ENCODE measurements at places on chromosomes 2 and 18.

DNA sequence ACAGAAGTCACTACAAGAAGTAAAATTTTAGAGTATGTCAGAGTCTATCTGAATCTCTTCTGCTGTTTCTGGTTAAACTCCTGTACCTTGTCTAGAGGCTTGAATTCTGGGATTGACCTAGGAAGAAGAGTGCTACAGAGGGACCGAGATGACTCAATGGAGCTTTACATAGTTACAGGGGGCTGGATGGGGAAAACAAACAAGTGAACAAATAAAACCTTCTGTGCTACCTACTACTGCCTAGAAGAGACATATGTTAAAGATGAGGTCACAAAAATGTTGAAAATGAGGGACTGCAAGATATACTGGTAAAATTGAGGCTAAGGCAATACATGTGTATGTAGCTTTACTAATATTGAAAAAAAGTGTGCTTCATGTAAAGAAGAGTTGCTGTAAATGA is 265.4 kb upstream of the TFPI start:
- H3K4me3 ChIP-seq, result no peak overlapping the region
- H3K4me1 ChIP-seq, result no peaks in the 10 kb centered on the region
- H3K27me3 ChIP-seq, result no peaks in the 10 kb centered on the region
- no peaks in the 10 kb centered on the region for H3K36me3 ChIP-seq

DNA sequence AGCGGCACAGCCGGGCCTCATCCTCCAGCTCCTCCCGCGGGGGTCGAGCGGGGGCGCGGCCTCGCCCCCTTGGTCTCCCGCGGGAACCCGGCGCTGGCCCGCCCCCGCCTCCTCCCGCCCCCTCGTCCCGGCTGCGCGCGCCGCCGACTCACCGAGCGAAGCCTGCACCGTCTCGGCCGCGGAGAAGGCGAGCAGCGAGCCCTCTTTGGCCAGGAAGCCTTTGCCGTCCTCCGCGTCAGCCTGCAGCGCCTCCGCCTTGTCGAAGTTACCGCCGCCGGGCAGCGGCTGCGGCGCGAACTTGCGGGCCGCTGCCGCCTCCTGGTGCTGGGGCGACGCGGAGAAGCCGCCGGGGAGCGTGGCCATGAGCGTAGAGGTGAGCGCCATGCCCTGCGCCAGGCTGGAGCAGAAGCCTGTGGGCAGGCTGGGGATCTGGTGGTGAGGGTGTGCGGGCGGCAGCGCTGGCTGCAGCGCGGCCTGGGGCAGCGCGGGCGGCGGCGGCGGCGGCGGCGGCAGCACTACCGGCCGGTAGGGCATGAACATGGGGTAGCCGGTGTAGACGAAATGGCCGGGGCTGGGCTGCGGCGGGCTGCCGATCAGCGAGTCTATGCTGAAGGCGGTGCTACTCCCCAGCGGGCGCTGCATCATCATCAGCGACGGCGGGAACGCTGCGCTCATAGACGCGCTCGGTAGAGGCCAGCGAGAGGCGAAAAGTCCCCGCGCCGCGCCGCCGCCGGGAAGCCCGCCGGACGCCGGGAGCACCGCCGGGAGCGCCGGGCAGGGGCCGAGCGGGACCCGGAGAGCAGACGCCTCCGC is 683 bp downstream of the GBX2 start:
- H3K4me3 ChIP-seq, result no peak overlapping the region
- peaks cover 10% of the 10 kb centered on the region for H3K4me1 ChIP-seq
- no peak overlapping the region for H3K27ac ChIP-seq
- H3K36me3 ChIP-seq, result no peaks in the 10 kb centered on the region
- peaks cover 59% of the 10 kb centered on the region for H3K27me3 ChIP-seq
- DNase-seq, result no peak

DNA sequence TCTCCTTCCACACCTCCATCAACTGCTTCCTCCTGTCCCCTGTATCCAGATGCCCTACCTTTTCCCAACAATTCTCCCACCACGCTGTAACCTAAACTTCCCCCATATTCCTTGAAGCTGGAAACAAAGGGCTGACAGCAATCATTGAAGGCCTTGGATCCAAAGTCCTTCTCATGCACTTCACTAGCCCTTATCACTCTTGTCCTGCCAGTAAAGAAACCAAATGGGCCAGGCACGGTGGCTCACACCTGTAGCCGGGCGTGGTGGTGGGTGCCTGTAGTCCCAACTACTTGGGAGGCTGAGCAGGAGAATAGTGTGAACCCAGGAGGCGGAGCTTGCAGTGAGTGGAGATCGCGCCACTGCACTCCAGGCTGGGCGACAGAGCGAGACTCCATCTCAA is 11.9 kb upstream of the ADNP2 start:
- no peak for DNase-seq
- no peaks in the 10 kb centered on the region for H3K36me3 ChIP-seq
- no peak overlapping the region for H3K27ac ChIP-seq
- no peaks in the 10 kb centered on the region for H3K27me3 ChIP-seq

- H3K4me1 ChIP-seq, result no peaks in the 10 kb centered on the region
- H3K27ac ChIP-seq, result no peak overlapping the region
- no peaks in the 10 kb centered on the region for H3K36me3 ChIP-seq
- peaks cover 3% of the 10 kb centered on the region for H3K27me3 ChIP-seq
- H3K4me3 ChIP-seq, result no peak overlapping the region
- no peak for DNase-seq
Observed at GRCh38 chr18:77173275-77174030, 40.9 kb upstream of the MBP start.

- no peak for DNase-seq
- peaks cover 6% of the 10 kb centered on the region for H3K4me1 ChIP-seq
- no peak overlapping the region for H3K27ac ChIP-seq
- H3K4me3 ChIP-seq, result no peak overlapping the region
Observed at GRCh38 chr18:12283666-12284065, 24.4 kb upstream of the TUBB6 start.

GRCh38 chr2:9095690-9096089 is 92.2 kb upstream of the MBOAT2 start:
- H3K27me3 ChIP-seq, result peaks cover 25% of the 10 kb centered on the region
- no peak for DNase-seq
- no peaks in the 10 kb centered on the region for H3K36me3 ChIP-seq
- no peak overlapping the region for H3K27ac ChIP-seq
- peaks cover 14% of the 10 kb centered on the region for H3K4me1 ChIP-seq

DNA sequence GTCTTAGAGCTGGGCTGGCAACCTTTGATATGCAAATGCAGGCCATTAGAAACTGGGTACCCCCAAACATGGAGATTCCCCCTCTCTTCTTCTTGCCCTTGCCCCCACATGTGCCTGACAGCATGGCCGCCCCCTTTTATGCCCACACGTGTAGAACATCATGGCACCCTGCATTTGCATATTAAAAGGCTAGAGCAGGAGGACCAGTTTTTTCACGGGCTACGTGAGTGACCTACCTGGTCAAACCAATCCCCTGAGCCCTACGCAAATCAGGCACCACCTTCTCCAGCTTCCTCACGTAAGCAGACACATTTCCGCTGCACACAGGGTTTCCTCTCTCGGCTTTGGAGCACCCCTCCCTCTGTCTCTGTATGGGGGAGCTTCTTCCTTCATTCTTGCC is 110.9 kb upstream of the COPS8 start:
- DNase-seq, result no peak
- no peaks in the 10 kb centered on the region for H3K36me3 ChIP-seq
- H3K27ac ChIP-seq, result no peak overlapping the region
- H3K27me3 ChIP-seq, result peaks cover 15% of the 10 kb centered on the region
- H3K4me1 ChIP-seq, result no peaks in the 10 kb centered on the region
- H3K4me3 ChIP-seq, result no peak overlapping the region

- no peaks in the 10 kb centered on the region for H3K4me1 ChIP-seq
- no peak overlapping the region for H3K4me3 ChIP-seq
- no peak overlapping the region for H3K27ac ChIP-seq
- no peak for DNase-seq
- peaks cover 5% of the 10 kb centered on the region for H3K27me3 ChIP-seq
- H3K36me3 ChIP-seq, result no peaks in the 10 kb centered on the region
Observed at GRCh38 chr2:108355906-108356734, 21.6 kb upstream of the SULT1C4 start.

GRCh38 chr2:146777181-146777580 is 1067.6 kb upstream of the ACVR2A start:
- H3K4me1 ChIP-seq, result no peaks in the 10 kb centered on the region
- no peak overlapping the region for H3K27ac ChIP-seq
- no peak overlapping the region for H3K4me3 ChIP-seq
- no peak for DNase-seq
- no peaks in the 10 kb centered on the region for H3K36me3 ChIP-seq
- H3K27me3 ChIP-seq, result no peaks in the 10 kb centered on the region
